ENCODE measurements at places on chromosomes 16 and 17.
A peak's percentile ranks its signal among the peaks of the same experiment; 100 is the strongest.

DNA sequence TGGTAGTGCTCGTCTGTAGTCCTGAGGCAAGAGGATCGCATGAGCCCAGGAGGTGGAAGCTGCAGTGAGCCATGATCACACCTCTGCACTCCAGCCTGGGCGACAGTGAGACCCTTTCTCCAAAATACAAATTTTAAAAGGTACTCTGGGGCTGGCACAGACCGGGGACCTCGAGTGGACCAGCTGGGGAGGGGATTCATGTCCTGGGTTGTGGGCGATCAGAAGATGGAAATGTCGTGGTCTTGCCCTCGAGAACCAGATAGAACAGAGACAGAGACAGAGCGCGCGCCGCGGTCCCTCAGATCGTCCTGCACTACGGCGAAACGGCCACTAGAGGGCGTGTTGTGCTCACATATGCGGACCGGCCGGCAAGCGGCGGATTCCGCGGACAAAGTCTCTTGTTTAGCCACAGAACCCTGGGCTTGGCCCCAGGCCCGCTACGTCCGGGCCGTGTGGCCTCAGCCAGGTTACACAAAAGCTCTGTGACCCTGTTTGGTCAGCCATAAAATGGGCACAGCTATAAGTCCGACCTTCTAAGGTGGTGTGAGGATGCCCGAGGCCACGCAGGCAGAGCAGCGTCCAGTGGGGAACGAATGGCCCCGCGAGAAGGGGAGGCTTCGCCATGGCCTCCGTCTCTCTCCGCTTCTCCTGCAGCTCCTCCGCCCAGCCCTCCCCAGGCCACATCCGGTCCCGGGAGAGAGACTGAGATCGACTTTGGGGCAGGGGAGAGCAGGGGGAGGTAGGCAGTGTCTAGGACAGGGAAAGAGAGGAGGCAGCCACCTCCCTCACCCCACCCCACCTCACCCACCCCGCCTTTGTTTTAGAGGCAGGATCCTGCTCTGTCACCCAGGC, 14.6 kb upstream of the SBK1 start:
- DNase-seq: peak; percentile 79

DNA sequence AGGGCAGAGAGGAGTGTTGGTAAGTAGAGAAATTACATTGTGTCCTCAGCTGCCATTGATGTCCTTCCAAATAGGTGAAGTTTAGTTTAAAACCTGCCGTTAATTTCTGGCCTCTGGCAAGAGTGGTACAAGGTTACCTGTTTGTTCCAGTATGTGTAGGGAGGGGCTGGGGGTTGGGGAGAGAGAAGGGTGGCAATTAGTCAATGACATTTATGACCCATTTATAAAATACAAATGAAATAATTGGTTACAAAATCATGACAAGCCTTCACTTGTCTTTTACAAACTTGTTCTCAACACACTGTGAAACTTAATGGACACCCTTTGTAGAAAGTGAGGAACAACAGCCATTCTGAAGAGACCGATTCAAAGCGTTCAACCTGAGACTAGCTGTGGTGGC, 281.0 kb downstream of the FTO start:
- DNase-seq: no peak

DNA sequence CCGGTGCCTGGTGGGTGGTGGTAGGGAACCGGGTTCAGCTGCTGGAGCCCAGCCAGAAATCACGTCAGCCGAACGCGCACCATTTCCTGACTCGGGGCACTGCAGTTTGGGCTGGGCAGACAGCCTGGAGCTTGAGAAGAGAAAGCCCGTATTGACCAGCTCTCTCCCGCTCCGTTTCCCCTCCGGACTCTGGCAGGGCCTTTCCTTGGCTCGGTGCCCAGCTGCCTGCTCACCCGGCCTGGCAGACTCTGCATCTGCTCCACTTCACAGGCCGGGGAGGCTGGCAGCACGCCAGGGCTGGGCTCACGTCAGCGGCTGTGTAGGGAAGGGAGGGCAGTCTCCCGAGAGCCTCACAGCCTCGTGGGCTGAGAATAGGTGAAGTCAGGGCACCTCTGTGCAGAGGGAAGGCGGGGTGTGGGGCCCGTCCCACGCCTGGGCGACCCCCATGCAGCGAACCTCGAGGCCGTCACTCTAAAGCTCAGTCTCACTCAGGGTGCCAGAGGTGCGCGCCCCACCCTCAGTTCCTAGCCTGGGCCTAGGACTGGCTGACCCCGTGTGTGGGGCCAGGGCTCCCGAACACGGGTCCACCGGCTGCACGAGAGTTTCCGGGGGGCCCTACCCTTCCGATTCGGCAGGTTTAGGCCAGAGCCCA, 59.1 kb downstream of the OR1D5 start:
- DNase-seq: peak; percentile 95

GRCh38 chr16:12087901-12088421, 111.4 kb downstream of the SNX29 start:
- no peak for DNase-seq

- DNase-seq: no peak
These were observed 76.3 kb upstream of the ZNF469 start for GRCh38 chr16:88306411-88306810.

- no peak for DNase-seq
These were observed 19.5 kb downstream of the PMM2 start for GRCh38 chr16:8816967-8817655.

GRCh38 chr17:56977673-56978395, at the start of gene SCPEP1:
SCPEP1 (plus strand) TSS chr17:56978131; CDS start chr17:56978160, 29 bp downstream.
- DNase-seq: peak; percentile 72

DNA sequence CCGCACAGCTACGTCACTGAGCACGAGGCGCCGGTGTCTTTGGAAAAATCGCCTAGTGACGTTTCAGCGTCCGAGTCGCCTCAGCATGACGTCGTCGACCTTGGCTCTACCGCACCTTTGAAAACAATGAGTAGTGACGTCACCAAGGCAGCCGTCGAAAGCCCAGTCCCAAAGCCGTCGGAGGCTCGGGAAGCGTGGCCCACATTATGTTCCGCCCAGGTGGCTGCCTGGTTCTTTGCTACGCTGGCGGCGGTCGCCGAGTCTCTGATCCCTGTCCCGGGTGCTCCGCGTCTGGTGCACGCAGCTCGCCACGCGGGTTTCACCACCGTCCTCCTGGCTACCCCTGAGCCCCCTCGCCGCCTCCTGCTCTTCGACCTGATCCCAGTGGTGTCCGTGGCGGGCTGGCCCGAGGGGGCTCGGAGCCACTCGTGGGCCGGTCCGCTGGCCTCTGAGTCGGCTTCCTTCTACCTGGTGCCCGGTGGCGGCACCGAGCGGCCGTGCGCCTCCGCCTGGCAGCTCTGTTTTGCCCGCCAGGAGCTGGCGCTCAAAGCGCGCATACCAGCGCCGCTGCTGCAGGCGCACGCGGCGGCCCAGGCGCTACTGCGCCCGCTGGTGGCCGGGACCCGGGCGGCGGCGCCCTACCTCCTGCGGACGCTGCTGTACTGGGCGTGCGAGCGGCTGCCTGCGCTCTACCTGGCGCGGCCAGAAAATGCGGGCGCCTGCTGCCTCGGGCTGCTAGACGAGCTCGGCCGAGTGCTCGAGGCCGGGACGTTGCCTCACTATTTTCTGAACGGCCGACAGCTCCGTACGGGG, 1.5 kb downstream of the TMEM102 start:
- DNase-seq: peak; percentile 72

DNA sequence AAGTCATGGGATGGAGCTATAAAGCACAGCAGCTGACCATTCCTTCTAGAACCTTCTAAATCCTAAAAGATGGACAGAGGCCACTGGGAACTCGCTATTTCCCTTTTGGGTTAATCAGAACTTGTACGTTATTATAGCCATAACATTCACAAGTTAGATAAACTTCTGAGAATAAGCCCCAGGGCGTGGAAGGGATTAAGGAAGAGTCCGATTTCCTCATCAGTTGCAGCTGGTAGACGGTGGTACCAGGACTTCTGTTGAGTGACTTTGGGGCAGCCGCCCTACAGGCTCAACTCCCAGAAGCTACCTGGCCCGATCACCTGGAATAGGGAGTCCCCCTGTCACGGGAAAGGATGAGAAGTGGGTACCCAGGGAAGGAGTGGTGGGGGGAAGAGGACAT, 370.1 kb upstream of the ZFHX3 start:
- no peak for DNase-seq

GRCh38 chr17:62778990-62779681, 29.0 kb downstream of the MARCHF10 start:
- peak; percentile 96 for DNase-seq

DNA sequence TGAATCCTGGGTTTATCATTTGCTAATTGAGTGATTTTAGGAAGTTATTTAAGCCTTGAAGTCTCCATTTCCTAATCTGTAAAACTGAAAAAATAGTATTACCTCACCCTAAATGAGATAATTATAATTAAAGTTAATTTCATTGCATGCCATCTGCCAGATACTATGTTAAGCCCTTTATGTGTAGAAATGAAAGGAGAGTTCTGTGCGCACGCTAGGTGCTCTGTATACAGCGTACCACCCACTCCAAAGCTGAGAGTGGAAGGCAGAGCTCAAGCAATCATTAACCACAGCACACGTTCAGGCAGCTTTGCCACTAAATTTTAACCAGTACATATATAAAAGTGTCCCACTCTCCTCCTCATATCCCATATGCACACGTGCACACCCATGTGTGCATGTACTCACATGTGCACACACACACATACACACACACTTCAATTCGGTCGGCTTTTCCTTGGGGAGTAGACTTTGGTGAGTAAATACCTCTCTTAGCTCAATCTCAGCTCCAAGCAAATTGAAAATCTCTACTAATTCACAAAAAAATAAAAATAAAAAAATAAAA, 204.8 kb downstream of the GRIN2A start:
- no peak for DNase-seq

DNA sequence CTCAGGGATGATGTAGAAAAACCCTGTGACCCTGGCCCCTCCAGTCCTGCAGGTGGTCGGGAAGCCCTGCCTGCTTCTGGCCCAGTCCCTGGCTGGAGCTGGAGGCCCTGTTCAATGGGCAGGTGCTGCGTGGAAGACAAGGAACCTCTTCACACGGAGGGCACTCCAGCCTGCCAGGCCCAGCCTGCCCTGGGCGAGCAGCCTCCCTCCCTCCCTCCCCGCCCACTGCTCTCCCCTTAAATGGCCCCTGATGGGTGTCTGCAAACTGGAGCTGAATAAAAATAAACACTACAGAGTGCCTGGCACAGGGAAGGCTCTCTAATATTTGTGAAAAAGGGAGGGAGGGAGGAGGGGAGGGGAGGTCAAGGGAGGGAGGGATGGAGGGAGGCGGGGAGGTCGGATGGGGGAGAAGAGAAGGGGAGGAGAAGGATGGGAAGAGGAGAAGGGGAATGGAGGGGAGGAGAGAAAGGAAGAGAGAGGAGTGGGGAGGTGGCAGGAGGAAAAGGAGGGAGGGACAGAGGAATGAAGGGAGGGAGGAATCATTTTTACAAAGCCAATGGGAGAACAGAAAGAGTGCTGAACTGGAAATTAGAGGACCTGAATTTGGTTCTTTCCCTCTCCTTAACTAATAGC, 222.8 kb upstream of the TNRC6C start:
- no peak for DNase-seq

DNA sequence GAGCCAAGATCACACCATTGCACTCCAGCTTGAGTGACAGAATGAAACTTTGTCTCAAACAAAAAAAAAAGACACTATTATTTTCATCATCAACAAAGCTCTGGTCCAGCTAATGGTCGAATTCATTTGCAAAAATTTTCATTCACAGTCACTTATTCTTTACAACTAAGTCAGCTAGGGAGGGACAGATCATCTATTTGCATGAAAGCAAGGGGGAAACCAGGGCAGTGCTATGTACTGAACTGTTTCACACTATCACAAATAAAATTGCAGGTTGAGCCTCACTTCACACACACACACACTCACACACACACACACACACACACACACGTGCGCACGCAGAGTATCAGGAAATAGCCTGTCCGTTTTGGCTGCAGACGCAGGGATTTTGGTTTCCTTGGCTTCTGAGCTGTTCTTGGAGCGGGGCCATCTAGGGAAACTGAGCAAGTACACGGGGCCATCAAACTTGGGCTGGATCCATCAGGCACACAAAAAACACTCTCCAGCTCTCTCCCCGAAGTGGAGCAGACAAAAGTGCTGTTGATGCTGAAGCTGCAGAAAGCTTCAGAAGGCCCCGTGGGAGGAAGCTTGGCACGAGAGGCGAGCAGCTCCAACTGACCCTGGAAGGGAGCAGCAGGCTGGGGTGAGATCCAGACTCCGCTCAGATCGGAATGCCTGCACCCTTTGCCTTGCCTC, 44.3 kb upstream of the HELZ start:
- peak; percentile 82 for DNase-seq

GRCh38 chr16:47320546-47321310, 140.1 kb downstream of the ITFG1 start:
- DNase-seq: no peak

DNA sequence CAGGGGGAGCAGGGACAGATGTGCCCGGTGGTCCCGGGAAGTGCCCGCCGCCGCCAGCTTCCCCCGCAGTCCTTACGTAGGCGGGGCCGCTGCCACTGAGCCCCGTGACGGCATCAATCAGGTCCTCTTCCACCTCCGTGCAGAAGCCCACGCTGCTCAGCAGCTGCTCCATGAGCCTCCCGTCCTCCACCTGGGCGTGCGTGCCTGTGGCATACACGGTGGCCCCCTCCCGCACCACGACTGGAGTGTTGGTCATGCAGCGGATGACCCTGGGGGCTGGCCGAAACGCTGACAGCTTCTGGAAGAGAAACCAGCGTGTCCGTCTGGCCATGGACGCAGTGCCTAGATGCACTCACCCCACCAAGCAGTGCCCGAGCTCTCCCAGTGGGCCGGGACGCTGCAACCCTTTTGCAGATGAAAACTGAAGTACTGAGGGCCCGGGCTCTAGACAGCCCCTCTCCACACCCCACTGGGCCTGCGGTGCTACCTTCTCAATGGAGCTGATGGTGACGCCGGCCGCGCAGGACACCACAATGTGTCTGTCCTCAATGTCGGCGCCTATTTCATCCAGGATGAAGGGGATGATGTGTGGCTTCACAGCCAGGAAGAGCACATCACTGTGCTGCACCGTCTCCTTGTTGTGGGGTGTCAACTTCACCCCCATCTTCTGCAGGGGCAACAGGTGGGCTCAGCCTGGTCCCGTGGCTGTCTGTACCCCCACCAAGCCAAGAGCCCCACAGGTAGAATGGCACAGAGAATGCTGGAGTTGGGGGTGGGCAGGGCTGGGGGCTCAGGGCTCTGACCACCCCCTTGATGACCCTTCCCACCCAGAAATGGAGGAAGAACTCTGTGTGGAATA, 2.0 kb downstream of the PYCR1 start:
- DNase-seq: no peak

- DNase-seq: no peak
These were observed 4.4 kb upstream of the HOXB13 start for GRCh38 chr17:48732688-48733629.

- DNase-seq: peak; percentile 73
These were observed 10.3 kb downstream of the CDRT4 start for GRCh38 chr17:15456972-15457722.

GRCh38 chr17:5840811-5841446, 229.2 kb upstream of the WSCD1 start:
- DNase-seq: no peak
